Stimulated activated CD4-positive, alpha-beta T cell treated with anti-CD3 and anti-CD28 coated beads, Interleukin-12 subunit alpha, Interleukin-12 subunit beta, amount 100 ng/mL, for 24 hours (primary cell): ENCODE measurements at places on chromosomes 2 and 18.

DNA sequence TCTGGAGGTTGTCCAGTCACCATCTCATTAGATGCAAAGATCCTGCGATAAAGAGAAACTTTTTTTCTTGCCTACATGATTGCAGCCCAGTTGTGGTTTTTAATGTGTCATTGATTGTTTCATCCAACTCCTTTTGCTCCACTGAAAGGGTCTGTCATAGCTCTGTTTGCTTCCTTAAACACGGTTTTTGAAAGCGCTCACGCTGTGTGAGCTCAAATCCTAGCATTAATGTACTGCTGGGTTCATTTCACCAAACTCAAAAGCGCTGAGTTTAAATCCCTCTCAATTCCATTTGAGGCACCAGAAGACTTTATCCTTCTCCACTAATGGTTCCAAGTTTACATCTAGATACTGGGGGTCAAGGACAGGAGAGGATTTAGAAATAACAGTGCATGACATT, 53.6 kb downstream of the CDK15 start:
- no peak for DNase-seq

DNA sequence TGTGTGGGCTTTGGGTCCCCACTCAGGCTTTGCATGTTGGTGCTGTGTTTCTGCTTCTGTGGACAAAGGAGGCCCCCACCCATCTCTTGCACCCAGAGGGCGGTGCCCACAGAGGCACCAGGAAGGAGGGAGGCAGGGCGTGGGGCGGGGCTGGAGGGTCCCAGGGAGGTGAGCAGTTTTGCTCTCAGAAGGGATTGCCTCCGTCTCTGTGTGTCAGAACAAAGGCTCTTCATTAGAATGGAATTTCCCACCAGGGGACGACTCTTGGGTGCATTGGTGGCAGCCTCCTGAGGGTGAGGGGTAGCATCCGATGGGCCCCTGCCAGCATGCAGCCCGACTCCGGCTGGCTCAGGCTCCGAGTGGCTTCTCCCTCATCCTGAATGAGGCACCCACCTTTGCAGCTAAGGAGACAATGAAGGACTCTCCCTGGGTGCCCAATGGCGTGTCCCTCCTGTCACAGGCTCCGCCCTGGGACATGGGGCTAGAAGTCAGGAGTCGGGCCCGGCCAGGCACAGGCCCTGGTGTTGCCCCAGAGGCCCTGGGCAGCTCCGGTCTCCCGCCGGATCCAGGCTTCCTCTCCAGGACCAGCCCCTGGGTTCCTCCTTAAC, 7.0 kb upstream of the ERFE start:
- DNase-seq: no peak

GRCh38 chr2:85547089-85547858, 8.3 kb downstream of the MAT2A start:
- DNase-seq: no peak

DNA sequence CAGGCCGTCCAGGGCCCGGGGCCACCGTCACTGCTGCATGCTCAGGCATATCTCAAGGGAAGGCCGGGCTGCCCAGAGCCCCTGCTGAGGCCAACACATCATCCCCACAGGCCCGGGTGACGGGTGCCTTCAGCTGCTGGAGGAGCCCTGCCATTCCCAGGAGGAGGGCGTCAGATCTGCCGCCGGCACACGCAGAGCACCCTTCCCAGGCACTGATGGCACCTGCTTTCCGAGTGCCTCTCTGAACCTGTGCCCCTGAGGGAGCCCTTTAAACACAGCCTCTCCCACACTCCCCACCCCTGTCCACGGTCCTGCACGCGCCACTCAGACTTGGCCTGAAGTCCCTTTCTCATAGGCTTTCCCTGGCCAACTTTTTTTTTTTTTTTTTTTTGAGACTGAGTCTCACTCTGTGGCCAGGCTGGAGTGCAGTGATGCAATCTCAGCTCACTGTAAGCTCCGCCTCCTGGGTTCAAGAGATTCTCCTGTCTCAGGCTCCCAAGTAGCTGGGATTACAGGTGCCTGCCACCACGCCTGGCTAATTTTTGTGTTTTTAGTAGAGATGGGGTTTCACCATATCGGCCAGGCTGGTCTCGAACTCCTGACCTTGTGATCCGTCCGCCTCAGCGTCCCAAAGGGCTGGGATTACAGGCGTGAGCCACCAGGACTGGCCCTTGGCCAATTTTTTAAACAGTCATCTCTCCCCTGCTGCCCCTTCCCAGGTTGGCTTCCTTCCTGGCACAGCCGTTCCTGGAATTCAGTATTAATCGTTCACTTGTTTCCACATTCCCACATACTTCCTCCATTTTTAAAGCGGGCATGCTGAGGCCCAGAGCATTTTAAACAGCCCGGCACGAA, 211.7 kb downstream of the NDUFA10 start:
- DNase-seq: no peak

GRCh38 chr18:48904847-48905394, 45.8 kb downstream of the SMAD7 start:
- DNase-seq: no peak

DNA sequence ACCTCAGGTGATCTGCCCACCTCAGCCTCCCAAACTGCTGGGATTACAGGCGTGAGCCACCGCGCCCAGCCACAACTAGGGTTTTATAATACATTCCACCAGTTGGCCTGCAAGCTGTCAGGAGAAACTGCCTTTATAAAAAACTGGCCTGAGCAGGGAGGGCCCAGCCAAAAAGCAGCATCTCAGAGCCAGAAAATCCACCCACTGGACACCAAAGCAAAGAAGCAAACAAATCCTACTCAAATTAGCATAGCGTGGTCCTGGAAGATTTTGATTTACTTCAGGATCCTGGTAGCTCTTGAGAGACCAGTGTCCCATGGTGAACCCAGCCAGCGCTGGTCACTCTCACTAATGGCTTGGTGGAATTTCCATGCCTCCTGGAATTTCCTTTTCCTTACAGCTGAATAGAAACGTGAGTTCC, 60.0 kb upstream of the PXDN start:
- DNase-seq: no peak

GRCh38 chr2:238101891-238102841, 2.0 kb downstream of the ESPNL start:
- DNase-seq: no peak

DNA sequence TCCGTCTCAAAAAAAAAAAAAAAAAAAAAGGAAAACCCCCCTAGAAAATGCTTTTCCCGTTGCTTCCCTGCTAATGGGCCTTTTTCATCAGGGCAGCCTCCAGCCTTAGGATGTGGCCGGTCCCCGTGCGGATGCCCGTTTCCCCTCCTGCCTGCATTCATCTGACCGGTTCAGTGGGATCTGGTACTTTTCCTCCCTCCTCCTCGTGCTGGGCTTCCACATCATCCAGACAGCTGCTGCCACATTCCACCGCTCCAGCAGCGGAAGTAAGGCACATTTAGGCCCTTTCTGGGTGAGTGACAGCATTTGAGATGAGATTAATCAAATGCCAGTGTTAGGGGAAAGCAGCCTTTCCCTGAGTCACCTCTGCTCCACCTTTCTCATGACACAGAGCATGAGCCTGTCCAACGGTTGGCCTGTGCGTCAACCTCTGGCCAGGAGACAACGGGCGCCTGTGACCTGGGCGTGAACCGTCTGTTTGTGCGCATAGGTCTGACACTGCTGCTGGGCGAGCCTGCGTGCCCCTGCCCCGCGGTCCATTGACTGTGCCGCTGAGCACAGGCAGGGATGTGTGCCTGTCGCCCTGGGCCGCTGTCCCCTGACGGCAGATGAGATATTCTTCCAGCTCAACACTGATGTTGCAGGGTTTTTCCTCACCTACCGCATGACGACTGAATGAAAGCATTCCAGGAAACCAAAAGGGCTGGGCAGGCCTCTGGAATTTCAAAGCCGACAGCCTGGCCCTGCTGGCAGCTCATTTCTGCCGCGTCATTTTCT, 174.0 kb downstream of the TGIF1 start:
- no peak for DNase-seq

DNA sequence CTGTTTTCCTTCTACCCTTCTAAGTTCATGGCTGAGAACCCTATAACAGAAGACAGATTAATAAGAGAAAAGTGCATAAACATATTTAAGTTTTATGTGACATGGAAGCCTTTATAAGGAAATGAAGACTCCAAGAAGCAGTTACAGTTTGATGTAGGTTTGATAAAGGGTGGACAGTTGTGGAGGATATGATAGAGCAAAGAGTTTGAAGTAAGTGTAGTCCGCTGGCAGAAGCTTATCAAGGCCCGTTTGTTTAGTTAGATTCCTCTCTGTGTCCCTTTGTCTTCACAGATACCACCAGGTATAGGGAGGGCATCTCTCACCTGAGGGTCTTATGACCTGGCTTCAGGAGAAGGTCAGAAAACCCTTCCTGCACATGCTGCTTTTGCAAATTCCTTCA, 10.4 kb upstream of the CASP8 start:
- DNase-seq: no peak
